Breast epithelium (tissue), 4 donors: ENCODE measurements at places on chromosomes 4 and X. TPM values are rescaled to one million over a fixed set of nuclear protein-coding genes. Genes with fewer than 3 reads are reported as not detected.
A peak's percentile ranks its signal among the peaks of the same experiment; 100 is the strongest.

The MAML3 gene
- total RNA-seq: 11.1 TPM

- H3K4me3 ChIP-seq: no peak overlapping the region
- no peak for DNase-seq
- no peaks in the 10 kb centered on the region for H3K27me3 ChIP-seq
- H3K36me3 ChIP-seq: no peaks in the 10 kb centered on the region
These were observed 36.4 kb downstream of the CXorf58 start for GRCh38 chrX:23944234-23944633.

The TLR10 gene
- 1.3 TPM for total RNA-seq

DNA sequence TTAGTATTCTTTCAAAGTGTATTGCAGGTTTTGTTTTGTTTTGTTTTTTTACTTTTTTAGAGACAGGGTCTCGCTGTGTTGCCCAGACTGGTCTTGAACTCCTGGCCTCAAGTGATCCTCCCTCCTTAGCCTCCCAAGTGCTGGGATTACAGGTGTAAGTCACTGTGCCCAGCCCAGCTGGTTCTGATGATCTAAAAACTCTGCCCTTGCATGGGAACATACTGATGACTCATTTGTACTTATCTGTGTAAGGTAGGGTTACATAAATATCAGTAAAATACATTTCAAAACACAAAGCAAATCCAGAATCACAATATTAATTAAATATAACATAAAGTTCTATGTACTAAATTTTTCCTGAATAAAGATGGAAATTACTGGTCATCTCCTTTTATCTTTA, 7.4 kb upstream of the SLC9B1 start:
- no peak for DNase-seq
- H3K4me3 ChIP-seq: no peak overlapping the region
- no peak overlapping the region for H3K27ac ChIP-seq
- H3K27me3 ChIP-seq: no peaks in the 10 kb centered on the region
- H3K4me1 ChIP-seq: no peaks in the 10 kb centered on the region

The FGB gene
- total RNA-seq: 3.9 TPM

- H3K36me3 ChIP-seq: no peaks in the 10 kb centered on the region
- no peaks in the 10 kb centered on the region for H3K4me1 ChIP-seq
- peak overlapping the region; percentile 77 for H3K27ac ChIP-seq
- H3K4me3 ChIP-seq: peak overlapping the region; percentile 58
These were observed 707 bp upstream of the SHROOM4 start for GRCh38 chrX:50814701-50815100.

The CT47B1 gene
- total RNA-seq: not detected

- peak overlapping the region; percentile 18 for H3K4me3 ChIP-seq
- H3K4me1 ChIP-seq: no peaks in the 10 kb centered on the region
- no peak overlapping the region for H3K27ac ChIP-seq
- no peaks in the 10 kb centered on the region for H3K27me3 ChIP-seq
These were observed 2.5 kb downstream of the TENM3 start for GRCh38 chr4:182245541-182246215.

- no peak overlapping the region for H3K27ac ChIP-seq
- H3K4me1 ChIP-seq: no peaks in the 10 kb centered on the region
- no peaks in the 10 kb centered on the region for H3K27me3 ChIP-seq
- DNase-seq: no peak
These were observed 82.3 kb upstream of the PPP2R3B start for GRCh38 chrX:468979-469378.

The CXXC4 gene
- 4.0 TPM for total RNA-seq

- no peak overlapping the region for H3K4me3 ChIP-seq
- DNase-seq: no peak
- no peaks in the 10 kb centered on the region for H3K36me3 ChIP-seq
- H3K27ac ChIP-seq: no peak overlapping the region
These were observed 40.7 kb downstream of the KLHL2 start for GRCh38 chr4:165248102-165248501.

DNA sequence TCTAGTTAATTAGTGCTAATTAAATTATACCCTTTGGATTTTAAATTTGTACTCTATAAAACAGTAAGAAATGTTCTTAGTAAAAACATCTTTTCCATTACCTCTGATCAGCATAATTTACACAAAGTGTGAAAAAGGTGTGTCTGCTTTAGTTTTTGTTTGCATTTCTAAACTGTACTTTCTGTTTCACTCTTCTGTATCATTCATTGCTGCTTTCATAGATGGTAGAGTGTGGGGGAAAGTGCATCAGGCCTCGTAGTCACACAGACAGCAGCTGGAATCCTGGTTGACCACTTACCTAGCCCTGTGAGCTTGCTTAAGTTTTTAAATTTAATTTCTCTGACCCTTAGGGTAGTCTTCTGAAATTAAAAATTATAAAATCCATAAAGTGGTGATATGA, 275.4 kb upstream of the PITX2 start:
- H3K27ac ChIP-seq: no peak overlapping the region
- no peak overlapping the region for H3K4me3 ChIP-seq
- no peak for DNase-seq
- no peaks in the 10 kb centered on the region for H3K27me3 ChIP-seq
- no peaks in the 10 kb centered on the region for H3K36me3 ChIP-seq

The OTUD4 gene
- total RNA-seq: 35.7 TPM

The MSANTD1 gene
- 0.66 TPM for total RNA-seq

DNA sequence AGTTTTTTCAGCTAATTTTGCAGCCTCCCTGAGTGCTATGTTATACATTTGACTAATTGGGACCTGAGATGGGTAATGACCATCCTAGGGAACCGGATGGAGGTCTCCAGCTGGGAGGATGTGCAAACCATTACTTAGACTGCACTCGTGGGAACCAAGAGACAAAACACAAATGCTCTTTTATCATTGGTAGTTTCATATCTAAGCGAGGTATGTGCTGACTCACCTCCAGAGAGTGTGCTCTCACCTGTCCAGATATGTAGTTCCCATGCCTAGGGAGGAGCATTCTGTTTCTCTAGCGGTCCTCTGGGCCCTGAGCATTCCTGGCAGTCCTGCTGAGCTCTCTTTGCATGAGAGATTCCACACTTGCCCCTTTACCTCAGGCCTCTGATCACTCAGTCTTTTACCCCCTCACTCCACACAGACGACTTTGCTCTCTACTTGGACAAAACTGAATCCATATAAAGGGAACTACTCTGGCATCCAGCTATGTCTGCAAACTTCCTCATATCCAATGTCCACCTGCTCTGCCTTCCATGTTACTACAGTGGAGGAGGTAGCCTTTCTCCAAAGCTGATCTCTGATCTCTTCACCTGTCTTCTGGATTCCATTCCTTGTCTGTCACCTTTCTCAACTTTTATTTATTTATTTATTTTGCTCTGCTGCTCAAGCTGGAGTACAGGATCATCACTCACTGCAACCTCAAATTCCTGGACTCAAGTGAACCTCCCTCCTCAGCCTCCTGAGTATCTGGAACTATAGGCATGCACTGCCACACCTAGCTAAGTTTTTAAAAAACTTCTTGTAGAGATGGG, 88.4 kb downstream of the LRP2BP start:
- H3K27ac ChIP-seq: no peak overlapping the region
- no peak overlapping the region for H3K4me3 ChIP-seq
- no peaks in the 10 kb centered on the region for H3K4me1 ChIP-seq
- H3K36me3 ChIP-seq: no peaks in the 10 kb centered on the region
- H3K27me3 ChIP-seq: no peaks in the 10 kb centered on the region

DNA sequence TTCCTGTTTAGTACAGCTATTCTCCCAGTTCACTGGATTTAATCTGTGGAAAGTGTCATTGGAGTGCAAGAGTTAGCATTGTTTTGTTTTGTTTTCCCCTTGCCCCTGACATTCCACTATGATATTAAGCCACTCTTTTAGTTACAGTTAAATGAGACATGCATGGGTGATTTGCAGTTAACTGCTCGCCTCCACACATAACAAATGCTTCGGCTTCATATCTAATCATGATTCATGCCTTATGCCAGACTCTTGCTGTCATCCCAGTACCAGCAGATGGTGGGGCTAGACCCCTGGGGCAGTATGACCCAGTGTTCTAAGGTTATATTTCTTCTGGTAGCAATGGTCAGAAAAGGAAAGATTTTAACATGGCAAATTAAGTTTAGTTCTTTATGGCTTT, 80.1 kb downstream of the RAP1GDS1 start:
- H3K27ac ChIP-seq: no peak overlapping the region
- DNase-seq: no peak
- no peaks in the 10 kb centered on the region for H3K4me1 ChIP-seq
- H3K36me3 ChIP-seq: no peaks in the 10 kb centered on the region

DNA sequence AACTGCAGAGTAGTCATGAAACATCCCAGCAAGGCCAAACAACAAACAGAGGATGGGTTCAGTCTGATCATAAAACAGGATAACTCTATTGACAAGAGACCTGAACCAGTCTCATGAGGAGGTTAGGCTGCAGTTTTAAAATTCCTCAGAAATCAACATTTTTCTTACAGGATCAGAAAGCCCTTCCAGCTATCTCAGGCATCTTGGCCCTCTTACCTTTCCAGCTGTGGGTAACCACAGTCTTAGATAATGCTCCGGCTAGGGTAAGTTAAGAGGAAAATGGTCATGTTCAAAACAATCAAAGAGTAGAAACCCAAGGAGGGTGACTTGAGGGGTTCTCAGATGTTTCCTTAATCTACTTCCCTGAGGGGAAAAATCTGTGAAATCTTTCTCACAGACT, 5.1 kb downstream of the CTSO start:
- H3K36me3 ChIP-seq: no peaks in the 10 kb centered on the region
- no peak for DNase-seq
- H3K27ac ChIP-seq: no peak overlapping the region
- H3K4me1 ChIP-seq: no peaks in the 10 kb centered on the region

The OPN1LW gene
- total RNA-seq: not detected

The PRDM8 gene
- total RNA-seq: 1.2 TPM

- no peaks in the 10 kb centered on the region for H3K4me1 ChIP-seq
These were observed 22.0 kb downstream of the ARHGAP24 start for GRCh38 chr4:85496933-85497332.

- DNase-seq: no peak
- no peaks in the 10 kb centered on the region for H3K27me3 ChIP-seq
- no peak overlapping the region for H3K27ac ChIP-seq
- H3K4me1 ChIP-seq: no peaks in the 10 kb centered on the region
- H3K4me3 ChIP-seq: no peak overlapping the region
These were observed 130.1 kb downstream of the DCHS2 start for GRCh38 chr4:154361450-154361849.

- no peak overlapping the region for H3K27ac ChIP-seq
- H3K4me1 ChIP-seq: no peaks in the 10 kb centered on the region
- peaks cover 57% of the 10 kb centered on the region for H3K27me3 ChIP-seq
- no peaks in the 10 kb centered on the region for H3K36me3 ChIP-seq
These were observed 138.9 kb upstream of the IL1RAPL2 start for GRCh38 chrX:104427073-104427472.

DNA sequence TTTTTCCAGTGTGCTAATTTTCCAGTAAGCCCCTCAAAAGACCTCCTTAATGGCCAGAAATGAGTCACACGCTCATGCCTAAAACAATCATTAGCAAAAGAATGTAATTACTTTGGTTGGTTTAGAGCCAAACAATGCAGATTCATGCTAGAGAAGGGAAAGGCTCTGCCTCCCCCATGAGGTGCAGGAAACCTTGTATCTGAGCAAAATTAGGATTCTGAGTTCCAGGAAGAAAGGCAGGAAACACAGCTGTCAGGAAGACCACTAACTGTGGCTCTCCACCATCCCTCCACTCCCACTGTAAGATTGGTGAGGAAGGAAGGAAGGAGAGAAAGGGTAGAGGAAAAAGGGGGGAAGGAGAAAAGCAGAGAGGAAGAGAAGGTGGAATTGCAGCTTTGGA, 104.9 kb upstream of the DHX15 start:
- H3K27ac ChIP-seq: no peak overlapping the region
- H3K4me1 ChIP-seq: no peaks in the 10 kb centered on the region
- no peak overlapping the region for H3K4me3 ChIP-seq

GRCh38 chr4:9685692-9686091, 95.7 kb upstream of the DRD5 start:
- no peaks in the 10 kb centered on the region for H3K27me3 ChIP-seq
- no peak overlapping the region for H3K27ac ChIP-seq
- no peaks in the 10 kb centered on the region for H3K36me3 ChIP-seq
- no peak for DNase-seq
- H3K4me3 ChIP-seq: no peak overlapping the region
- no peaks in the 10 kb centered on the region for H3K4me1 ChIP-seq

DNA sequence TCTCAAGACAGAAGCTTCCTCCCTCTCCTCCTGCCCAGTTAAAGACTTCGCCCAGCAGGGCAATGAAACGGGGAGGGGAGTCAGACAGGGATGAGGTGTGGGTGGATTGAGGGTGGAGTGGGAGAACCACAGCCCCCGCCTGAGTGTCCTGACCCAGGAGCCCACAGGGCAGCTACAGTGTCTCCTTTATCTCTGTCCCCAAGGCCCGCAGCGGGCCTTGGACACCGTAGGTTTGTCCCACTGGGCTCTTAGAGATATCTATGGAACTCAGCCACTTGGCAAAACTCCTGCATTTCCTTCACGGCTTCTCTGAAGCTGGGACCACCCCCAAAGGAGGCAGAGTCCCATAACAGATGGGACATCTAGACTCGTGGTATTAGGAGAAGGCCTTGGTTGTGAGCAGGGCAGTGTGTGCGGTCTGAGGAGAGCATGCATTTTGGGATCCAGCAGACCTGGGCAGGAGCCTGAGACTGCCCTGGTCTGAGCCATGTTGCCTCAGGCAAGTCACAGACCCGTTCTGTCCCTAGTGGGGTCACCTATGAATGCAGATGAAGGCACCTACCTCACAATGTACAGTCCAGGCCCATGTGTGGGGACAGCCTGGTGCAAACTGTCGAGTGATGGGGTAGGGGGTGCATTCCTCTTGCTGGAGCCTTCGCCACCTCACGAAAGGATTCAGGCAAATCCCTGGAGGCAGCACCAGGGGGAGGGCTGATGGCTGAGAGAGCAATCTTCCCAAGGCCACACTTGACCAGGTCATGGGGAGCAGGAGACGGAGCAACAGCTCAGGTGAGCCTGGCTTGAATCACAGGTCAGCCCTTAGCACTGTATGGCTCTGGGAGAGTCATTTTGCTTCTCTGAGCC, 225.7 kb upstream of the PSAPL1 start:
- H3K27ac ChIP-seq: no peak overlapping the region
- DNase-seq: no peak
- no peak overlapping the region for H3K4me3 ChIP-seq
- no peaks in the 10 kb centered on the region for H3K27me3 ChIP-seq
- no peaks in the 10 kb centered on the region for H3K36me3 ChIP-seq

DNA sequence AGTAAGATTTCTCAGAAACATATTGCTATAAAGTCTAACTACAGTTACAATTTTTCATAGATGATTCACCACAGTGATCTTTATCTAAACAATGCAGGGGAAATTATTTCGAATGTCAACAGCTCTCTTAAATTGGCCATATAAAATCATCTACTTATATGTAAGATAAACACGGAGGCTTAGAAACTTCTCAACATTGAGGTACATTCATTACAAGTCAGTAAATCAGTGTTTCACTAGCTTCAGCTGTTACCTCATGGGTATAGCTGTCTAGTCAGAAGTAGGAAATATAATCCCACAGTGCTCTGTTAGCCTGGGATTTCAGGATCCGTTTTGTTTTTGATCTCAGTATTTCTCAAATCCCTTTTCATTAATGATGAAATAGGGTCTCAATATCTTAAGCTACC, 43.2 kb downstream of the PCDH7 start:
- no peak for DNase-seq
- no peaks in the 10 kb centered on the region for H3K36me3 ChIP-seq
- H3K4me1 ChIP-seq: no peaks in the 10 kb centered on the region
- H3K27ac ChIP-seq: no peak overlapping the region
- no peak overlapping the region for H3K4me3 ChIP-seq

- no peaks in the 10 kb centered on the region for H3K36me3 ChIP-seq
- H3K4me1 ChIP-seq: no peaks in the 10 kb centered on the region
- H3K4me3 ChIP-seq: no peak overlapping the region
- no peaks in the 10 kb centered on the region for H3K27me3 ChIP-seq
These were observed 72.0 kb upstream of the GPRIN3 start for GRCh38 chr4:89379511-89380044.

GRCh38 chr4:113788888-113789287, 27.4 kb upstream of the CAMK2D start:
- no peaks in the 10 kb centered on the region for H3K4me1 ChIP-seq
- H3K36me3 ChIP-seq: no peaks in the 10 kb centered on the region
- H3K4me3 ChIP-seq: no peak overlapping the region
- DNase-seq: no peak
